ENCODE measurements at places on chromosomes 16 and 17.

DNA sequence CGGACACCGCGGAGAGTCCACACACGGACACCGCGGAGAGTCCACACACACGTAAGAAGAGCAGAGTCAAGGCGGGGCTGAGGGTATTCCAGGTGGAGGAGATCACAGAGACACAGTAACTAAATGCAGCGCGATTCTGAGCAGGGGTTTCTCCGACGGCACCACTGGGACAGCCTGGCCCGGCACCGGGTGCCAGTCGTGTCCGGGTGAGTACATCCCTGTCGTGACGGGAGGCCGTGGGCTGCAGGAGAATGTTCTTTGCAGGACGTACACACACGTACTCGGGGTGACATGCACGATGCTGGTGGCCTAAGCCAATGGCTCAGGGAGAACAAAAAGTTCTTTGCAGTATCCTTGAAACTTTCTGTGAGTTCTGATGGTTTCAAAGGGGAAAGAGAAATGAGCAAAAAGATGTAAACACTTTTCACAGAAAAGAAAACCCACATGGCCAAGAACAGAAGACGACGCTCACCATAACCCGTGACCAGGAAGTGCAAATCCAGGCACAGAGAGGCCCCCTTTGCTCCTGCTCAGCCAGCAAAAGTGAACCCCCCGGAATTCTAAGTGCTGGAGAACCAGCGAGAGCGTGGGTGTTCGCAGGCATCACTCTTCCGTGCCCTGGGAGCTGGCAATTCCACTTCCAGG is 53.7 kb upstream of the METRNL start:
- no peak for DNase-seq

GRCh38 chr17:38609280-38610031 is 3.7 kb upstream of the SRCIN1 start:
- no peak for DNase-seq

DNA sequence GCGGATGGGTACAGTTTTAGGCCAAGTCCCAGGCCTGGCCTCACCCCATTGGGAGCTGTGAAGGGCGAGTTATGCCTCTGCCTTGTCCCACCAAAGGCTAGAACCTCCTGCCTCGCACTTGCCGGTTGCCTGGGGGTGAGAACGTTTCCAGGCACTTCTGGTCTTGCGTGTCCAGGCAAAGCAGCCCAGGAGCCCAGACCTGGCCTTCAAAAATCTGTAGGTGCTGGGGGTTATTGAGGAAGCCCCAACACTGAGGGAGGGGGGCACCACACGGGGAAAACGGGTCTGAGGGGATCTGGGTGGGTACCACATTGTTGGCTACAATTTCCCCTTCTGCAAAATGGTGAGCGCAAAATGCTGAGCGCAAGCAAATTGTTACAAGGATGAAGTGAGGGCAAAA is 12.2 kb upstream of the ATP2C2 start:
- no peak for DNase-seq

- DNase-seq, result no peak
These were observed 36.8 kb downstream of the CBFA2T3 start for GRCh38 chr16:88939972-88940861.

DNA sequence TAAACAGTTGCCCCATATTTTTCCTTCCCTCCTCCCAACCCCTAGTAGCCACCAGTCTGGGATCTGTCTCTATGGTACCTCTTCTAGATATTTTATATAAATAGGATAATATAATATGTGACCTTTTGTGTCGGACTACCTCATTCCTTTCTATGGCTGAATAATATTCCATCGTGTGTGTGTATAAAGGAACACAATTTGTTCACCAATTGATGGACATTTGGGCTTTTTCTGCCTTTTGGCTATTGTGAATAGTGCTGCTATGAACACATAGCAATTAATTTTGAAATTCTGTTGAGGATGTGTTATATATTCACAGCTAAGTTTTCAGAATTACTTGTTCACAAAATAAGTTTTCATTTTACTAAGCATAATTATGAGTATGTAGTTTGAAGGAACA is 2.5 kb downstream of the NFATC3 start:
- no peak for DNase-seq

- DNase-seq, result peak; percentile 98
These were observed 214.6 kb downstream of the MRTFB start for GRCh38 chr16:14285513-14286367.
